ENCODE measurements at places on chromosomes 7 and 10. TPM values are rescaled to one million over a fixed set of nuclear protein-coding genes. Genes with fewer than 3 reads are reported as not detected.

The KLF14 gene
- not detected for total RNA-seq

The VAX1 gene
- total RNA-seq = not detected

- DNase-seq = no peak
These were observed 190.4 kb downstream of the PTPRN2 start for GRCh38 chr7:158396982-158397862.

DNA sequence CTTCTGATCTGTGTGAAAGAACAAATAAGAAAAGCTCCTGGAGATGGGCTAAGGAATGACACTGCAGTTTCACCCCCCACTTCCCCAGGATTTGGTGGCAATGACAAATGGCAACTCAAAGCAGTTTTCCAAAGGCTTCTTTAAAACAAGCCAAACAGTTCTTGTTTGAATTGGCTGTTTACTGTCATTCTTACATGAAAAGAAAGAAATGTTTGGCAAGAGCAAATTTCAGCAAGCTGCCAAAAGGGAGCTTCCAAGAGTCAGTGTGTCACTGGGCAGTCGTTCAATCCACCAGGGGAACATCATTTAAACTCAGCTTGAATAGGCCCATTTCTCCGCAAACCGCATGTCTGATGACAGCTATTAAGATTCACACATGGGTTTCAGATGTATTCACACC, 119.0 kb upstream of the RHOBTB1 start:
- no peak for DNase-seq

- peak; percentile 27 for DNase-seq
These were observed 144.4 kb downstream of the MAPK8 start for GRCh38 chr10:48450741-48451466.

DNA sequence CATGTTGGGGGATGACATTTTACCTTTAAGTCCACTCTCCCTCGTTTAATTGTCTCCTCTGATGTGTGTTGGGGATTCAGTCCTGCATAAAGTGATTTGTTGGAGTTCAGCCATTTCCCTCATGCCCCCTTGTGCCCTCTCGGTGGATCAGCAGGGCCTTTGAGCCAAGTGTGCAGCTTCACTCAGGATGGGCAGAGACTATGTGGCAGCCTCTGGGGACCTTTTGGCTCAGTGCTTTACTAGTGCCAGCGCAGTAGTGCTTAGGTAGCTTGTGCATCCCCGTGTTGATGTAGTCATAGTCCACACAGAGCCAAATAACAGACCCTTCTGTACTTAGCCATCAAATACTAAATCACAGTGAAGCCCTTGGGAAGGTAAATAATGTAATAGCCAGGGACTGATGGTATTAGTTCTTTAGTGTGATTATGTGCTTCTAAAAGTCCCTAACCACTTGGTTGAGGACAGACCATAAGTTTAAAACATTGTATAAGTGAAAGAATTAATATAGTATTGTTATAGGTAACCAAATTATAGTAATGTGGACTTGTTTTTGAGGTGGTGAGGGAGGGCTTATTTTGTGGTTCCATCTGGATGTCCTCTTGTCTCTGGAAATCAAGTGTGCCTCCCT, 11.4 kb downstream of the BUB3 start:
- no peak for DNase-seq

- no peak for DNase-seq
These were observed 165.2 kb upstream of the PODXL start for GRCh38 chr7:131721660-131722059.

Measured in H9 (cell line).